ENCODE measurements at places on chromosomes 4 and X.

GRCh38 chrX:129931411-129932015 is 25.5 kb downstream of the UTP14A start:
- DNase-seq: peak; percentile 84

DNA sequence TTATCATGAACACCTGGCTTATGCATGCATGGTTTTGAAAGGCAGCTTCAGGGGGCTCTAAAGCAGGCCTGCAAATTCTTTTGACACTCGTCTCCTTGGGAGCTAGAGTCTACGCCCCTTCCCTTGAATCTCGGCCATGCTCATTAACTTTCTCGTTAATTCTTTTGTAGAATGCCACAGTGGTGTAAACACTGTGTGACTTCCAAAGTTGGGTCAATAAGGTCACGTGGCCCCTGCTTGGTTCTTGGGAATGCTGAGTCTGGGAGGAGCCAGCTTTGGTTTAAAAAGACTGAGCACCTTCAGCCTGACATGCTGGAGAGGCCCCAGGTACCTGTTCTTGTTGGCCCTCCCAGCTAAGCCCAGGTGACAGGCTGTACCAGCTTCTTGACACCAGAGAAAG is 228.4 kb downstream of the DHRSX start:
- no peak for DNase-seq

DNA sequence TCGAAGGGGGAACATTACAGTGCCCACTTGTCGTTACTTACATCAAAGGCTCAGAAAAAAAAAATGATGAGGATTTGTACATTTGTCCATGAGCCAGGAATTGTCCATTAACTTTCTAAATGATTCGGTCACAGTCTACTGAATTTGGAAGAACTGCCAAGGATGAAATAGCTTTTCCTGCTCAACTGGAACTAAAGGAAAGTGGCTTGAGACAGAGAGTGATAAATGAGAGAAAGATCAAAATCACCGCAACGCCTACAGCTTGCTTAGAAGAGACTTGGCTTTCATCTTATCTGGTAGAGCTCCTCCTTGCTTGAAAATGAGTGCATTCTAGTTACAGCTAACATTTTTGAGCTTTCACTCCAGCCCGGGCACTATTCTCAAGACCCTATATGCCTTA is 55.5 kb upstream of the ADGRG2 start:
- no peak for DNase-seq

- no peak for DNase-seq
Measured at GRCh38 chr4:93396272-93396671, 432.3 kb upstream of the ATOH1 start.

GRCh38 chr4:147327322-147327721 is 153.6 kb upstream of the EDNRA start:
- DNase-seq: no peak

- peak; percentile 25 for DNase-seq
Measured at GRCh38 chr4:48546336-48546735, 56.3 kb downstream of the ZAR1 start.

GRCh38 chr4:17636341-17636695 is 21.9 kb downstream of the MED28 start:
- DNase-seq: no peak

- no peak for DNase-seq
Measured at GRCh38 chr4:153585026-153585425, 99.1 kb upstream of the TLR2 start.

- peak; percentile 12 for DNase-seq
Measured at GRCh38 chr4:122710434-122711308, 21.8 kb upstream of the BBS12 start.

DNA sequence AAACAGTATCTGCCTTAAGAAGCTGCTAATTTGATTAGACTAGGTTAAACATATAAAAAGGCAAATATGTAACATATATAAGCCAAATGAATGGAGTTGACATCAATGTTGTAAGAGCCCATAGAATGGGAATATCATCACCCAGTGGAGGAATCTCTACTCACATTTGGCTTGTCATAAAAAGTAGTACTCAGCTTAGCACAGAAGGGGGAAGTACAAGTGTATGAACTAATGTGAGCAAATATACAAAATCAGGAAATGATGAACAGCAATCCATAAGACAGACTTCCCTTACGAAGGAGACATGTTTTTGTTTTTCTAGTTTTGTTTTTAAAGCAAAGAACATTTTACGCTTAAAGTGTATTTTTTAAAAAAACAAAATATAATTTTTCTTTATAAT is 74.9 kb downstream of the MAB21L2 start:
- DNase-seq: no peak

DNA sequence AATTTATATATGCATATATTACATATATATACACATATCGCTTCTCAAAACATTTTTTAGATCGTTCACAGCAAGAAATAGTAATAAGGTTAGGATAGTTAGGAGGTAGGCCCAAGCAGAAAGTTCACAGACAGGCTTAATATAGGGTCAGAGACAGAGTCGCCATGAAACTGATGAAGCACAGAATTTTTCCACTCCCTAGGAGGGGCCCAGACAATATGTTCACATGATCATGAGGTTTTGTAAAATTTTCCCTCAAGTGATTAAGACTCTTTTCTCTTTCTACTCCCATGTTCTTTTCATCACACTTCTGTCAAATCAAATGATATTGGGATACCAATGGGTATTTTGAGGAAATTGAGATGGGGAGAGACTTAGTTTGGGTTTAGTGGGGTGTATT is 5.2 kb upstream of the ENAM start:
- no peak for DNase-seq

Measured in CD4-positive, alpha-beta T cell treated with Interleukin-21 for 1 hour (primary cell).